ENCODE measurements at places on chromosomes 6 and 20.

DNA sequence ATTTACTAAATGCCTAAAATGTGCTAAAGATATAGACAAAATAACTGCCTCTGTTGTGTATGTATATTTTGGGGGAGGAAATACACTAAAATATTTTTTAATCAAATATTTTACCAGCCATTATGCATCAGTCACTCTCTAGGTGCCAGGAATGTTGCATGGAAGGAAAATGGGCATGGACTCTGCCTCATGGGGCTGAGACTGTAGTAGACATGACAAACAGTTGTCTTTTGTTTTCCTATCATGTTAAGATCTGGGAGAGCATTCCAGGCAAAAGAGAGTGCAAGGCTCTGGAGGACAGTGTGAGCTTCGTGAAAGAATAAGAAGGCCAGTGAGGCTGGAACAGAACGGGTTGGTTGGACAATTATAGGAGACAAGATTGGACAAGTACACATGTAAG, 26.5 kb downstream of the HLA-DOB start:
- no peak for DNase-seq

GRCh38 chr6:146814148-146814750, 215.5 kb downstream of the ADGB start:
- DNase-seq, result no peak

GRCh38 chr6:3874069-3874468, 24.9 kb downstream of the FAM50B start:
- DNase-seq, result no peak

- no peak for DNase-seq
These were observed 64.0 kb upstream of the SNX9 start for GRCh38 chr6:157759028-157759427.

- DNase-seq, result no peak
These were observed 7.4 kb downstream of the SRC start for GRCh38 chr20:37353285-37353849.

DNA sequence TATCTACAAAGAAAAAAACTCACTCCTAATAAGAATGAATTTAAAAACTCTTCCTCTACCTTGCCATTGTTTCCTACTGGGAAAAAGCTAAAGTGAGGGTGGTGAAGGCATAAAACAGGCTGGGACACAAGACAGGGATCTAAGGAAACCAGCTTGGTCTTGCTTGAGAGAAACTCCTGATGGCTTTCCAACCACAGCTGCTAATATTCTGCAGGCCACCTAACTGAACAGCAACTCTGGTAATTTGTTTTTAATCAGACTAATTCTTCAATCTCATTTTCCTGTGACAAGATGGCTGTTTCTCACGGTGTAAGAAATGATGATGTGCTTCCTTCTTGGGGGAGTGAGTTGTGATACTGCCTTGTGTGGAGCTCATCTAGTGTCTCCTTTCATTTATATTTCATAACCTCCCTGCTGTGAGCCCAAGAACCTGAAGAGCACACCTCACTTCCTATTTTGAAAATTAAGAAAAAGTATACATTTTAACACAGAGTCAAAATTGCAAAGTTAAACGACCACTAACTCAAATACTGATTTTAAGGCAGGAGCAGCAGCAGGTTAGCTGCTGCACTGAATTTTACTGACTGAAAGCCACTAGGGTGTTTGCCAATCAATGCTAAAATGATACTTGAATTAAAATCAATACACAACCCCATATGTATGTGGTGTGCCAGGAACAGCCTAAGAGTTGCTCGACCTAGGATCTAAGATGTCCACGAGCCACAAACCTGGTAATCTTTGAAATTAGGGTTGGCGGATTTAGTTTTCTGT, 58.0 kb downstream of the BACH2 start:
- no peak for DNase-seq

DNA sequence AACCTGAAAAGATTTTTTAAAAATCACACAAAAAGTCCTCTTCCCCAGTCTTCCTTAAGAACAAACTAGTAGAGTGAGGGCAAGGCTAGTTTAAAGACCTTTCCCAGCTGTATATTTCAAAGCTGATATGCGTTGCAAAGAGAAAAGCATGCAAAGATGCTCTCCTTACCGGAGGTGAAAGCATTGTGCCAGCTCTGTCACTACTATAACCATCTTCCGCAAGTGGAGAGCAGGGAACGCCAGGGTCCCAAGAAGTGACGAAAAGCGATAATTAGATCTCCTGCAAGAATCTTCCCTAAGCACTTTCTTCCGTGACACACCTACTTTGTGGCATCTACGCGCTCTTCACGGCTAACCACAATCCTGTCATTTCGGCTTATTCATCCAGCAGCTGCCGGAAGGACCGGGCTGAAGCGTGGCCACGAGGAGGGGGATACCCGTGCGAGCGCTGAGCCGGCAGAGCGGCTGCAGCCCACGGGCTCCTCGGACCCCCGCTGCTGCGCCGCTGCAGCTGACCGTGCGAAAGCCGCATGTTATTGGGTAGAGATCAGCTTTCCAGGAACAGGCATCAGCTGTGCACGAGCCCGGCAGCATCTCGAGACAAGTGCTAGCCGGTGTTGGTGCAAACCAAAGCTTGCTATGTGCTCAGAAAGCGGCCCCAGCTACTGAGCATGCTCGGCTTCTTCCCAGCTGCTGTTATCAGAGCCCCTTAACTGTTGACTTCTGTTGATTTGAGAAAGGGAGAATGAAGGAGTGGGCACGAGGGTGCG, 57.2 kb upstream of the ARHGAP18 start:
- DNase-seq, result peak; percentile 33

- peak; percentile 49 for DNase-seq
These were observed 47.6 kb downstream of the CPXM1 start for GRCh38 chr20:2752567-2753460.

- DNase-seq, result no peak
These were observed 13.9 kb downstream of the NR2E1 start for GRCh38 chr6:108179741-108180140.

- no peak for DNase-seq
These were observed 265.8 kb upstream of the PLCB4 start for GRCh38 chr20:8803065-8803464.

- no peak for DNase-seq
These were observed 72.9 kb downstream of the ANKRD6 start for GRCh38 chr6:89505847-89506246.

- DNase-seq, result no peak
These were observed 292.1 kb downstream of the ESR1 start for GRCh38 chr6:152099446-152100182.

- no peak for DNase-seq
These were observed 128.9 kb upstream of the AKIRIN2 start for GRCh38 chr6:87830907-87831306.

DNA sequence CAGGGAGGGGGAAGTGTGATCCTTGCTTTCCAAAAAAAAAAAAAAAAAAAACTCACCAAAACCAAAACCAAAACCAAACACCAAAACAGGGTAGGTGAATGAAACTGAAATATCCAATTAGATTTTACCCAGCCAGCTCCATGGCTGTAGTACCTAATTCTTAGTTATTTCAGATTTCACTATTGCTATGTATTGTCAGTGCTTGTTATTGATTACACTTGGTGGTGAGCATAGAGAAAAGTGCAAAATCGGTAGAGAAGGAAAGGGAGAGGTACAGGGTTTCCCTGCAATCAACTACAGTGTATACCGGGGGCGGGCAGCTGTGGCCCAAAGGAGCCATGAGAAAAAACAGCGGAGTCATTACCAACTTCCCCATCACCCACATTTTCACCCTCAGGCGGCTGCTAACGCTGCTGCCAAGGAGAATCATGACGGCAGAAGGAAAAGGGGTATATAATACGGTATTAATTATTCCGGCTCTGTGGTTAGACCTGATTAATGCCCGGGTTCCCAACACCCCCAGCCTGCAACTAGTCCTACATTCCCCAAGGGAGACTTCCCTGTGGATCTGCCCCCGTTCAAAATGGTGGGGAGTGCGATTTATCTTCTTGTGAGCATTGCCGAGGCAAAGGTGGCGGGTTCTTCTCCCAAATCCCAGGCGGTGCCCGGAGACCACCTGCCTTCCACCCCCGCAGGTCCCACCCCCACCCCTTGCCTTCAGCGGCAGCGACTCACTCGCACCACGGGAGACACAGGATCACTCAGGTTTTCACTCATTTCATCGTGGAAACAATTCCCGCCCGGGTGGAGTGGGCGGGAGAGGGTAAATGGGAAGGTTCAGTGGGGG, at the start of gene C6orf62:
TSS of gene C6orf62 (minus strand) at position 30 of the 847 bp plus-strand sequence. CDS start 486 bp downstream, outside the sequence.
- peak; percentile 11 for DNase-seq

GRCh38 chr6:116101790-116102189, 1.1 kb downstream of the NT5DC1 start:
- DNase-seq, result no peak

DNA sequence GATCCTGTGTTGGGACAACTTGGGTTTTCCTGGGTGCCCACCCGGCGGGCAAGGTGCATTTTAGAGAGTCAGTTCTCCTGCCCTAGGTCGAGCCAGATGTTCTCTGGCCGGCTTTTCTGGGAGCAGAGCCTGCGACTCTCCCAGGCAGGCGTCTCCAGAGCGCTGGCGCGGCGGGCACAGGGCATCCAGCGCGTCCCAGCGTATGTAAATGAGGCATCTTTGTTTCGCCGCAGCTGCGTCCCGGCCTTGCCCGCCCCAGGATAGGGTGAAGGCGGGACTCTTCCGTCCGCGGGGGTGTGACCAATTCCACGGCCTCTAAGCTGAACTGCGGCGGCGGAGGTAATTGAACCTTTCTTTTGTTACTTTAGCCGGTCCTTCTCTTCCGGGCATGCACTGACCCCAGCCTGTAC, 9.1 kb downstream of the GRIK2 start:
- no peak for DNase-seq

GRCh38 chr6:56517155-56517745, 125.4 kb downstream of the DST start:
- no peak for DNase-seq

DNA sequence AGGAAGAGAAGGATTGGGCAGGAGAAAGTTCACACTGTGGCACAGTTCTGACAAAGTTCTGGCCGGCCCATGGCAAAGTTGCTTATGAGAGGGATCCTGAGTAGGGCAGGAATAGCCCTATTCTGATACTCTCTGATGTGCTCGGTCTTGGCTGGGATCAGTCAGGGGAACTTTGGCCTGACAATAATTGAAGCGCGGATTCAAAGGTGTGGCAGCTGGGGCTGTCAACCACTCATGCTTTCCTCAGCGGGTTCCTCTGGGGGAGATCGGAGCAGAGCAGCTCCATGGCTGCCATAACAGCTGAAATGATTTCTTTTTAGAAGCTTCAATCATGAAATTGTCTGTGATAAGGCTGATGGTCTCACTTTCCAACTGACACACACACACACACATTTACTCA, 714.1 kb downstream of the DHX35 start:
- DNase-seq, result no peak

DNA sequence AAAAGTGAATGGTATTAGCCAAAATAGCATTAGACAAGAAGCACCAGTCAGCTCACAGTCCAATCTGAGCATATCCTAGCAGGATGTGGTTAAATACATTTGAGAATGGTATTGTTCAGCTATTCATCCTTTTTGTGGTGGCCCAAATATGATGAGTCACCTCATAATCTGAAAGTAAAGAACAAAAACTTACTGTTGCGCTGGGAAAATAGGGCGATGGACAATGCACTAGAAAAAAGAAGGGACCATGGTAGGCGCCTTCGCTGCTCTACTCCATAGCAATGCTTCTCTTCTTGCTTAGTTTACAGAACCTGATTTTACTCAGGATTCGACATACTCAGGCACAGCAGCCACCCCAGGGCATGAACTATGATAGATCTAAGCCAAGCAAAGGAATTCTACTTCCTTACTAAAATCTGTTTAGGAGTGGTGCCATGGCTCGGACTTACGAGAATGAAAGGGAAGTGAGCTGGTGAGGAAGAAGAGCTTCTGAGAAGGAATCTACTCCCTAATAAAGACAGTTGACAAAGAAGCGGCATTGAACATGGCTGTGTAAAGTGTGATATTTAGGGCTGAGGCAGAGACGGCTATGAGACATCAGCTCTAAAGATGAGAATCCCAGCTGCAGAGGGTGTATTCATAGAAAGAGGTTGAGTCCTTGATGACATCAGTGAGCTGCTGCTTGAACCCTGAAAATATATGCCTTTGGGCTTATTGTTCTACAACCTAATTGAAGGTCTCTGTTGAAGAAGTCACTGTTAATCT, 16.6 kb upstream of the FBXO9 start:
- DNase-seq, result peak; percentile 64

DNA sequence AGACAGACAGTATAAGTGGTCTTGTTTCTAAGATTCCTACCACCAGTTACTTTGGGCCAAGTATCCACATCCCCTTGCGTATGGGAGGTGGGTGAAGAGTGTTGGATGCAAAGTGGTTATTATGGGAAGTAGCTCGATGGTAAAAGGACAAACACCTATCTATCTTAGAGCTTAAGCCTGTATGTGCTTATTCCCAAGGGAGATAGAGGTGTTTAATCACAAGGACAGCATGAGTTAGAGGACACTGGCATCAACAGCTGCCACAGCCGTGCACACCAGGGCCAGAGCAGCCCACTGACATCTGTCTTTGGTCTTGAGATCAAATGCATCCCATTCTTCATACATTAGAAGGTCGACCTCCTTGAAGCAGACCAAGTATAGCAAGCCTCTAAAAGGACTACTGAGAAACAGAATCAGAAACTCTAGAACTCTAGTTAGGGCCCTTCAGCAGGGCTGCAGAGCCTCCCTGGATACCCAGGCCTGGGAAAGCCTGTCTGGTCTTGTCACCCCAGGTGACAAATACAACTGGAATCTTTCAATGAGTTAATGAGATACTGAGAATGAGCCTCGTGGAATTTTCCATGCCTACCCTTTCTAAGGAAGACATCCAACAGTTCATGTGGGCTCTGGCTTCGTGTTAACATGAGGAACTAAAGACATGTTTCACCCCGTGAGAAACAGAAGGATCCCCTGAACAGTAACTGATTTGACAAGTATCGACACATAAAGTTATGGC, 28.7 kb downstream of the TXNDC5 start:
- DNase-seq, result no peak

DNA sequence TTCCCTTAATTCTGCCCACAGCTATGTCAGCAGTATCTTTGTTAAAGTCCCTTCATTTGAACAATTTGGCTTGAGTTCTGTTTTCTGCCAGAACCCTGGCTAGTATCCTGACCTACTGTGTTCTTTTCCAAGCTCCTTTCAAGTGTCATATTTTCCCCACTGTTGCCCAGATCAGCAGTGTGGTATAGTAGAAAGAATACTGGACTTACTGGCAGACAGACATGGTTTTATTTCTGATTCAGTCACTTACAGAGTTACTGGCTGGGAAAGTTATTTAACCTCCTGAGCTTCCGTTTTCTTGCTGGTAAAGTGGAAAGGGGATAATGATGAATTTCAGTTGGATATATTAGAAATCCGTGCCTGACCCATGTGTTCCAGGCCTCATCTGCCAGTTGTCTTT, 39.8 kb upstream of the RAB23 start:
- DNase-seq, result no peak

DNA sequence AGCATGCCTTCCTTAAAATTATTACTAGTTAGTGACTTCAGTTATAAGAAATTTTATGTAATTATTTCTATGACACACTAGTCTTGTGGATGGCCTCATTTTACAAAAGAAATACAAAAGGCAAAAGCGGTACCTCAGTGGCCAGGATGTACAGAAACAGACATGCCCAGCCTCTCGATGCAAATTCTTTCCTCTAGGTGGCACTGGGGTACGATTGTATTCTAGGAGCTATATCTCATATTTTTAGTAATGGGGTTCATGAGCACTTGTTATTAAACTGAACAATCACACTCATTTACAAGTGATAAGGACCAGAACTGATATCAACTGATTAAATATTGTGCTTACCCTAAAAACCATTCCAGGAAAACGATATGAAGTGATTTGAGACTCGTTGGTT, 59.8 kb downstream of the SOD2 start:
- DNase-seq, result peak; percentile 19

All from AG08395 (cell line).